ENCODE measurements at places on chromosomes 12 and 14.

DNA sequence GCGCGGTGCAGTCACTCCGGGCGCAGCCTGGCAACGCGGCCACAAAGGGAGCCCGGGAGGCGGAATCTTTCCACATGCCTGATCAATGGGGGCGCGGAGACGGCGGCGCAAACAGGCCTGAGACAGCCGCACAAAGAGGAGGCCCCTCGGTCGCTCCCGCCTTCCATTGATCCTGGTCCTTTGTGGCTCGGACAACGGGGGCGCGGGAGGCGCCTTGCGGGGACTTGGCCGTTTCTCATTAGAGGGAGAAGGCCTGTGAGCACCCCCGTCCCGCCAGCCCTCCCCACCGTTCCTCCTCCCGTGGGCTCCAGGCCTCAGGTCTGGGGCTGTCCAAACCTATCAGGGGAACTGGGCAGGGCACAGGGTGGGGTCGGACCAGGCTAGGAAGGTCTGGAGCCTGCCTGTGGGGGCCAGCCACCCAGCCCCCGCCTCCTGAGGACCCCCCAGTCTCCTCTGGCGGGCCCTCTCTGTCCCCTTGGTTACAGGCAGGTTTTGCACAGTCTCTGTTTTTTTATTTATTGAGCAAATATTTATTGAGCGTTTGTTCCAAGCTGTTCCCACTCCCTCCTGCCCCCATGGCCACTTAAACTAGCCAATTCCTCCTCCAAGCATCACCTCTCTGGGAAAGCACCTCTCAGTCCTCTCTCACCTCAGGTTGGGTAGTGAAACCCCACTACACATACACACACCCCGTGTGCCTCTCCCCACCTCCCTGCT lies 29.0 kb upstream of the MSI1 start:
- no peak for DNase-seq

- DNase-seq: no peak
Measured at GRCh38 chr12:30972035-30972434, 45.5 kb downstream of the TSPAN11 start.

DNA sequence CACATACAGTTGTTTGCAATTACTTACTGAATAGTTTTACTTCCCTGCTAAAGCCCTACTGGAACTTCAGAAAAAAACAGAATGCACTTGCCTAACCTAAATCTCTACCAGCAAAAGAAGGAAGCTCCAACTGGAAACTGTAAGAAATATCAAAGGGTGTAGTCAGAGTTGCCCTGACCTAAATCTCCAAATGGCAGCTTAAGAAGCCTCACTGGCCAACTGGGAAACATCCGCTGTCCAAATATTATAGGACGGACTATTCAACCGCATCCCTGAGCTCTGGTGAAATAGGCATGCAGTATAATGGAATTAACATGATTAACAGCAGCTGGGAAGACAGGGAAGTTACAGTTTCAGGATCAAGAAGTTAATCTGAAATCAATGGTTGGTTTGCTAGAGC lies 24.3 kb downstream of the ANAPC7 start:
- no peak for DNase-seq

DNA sequence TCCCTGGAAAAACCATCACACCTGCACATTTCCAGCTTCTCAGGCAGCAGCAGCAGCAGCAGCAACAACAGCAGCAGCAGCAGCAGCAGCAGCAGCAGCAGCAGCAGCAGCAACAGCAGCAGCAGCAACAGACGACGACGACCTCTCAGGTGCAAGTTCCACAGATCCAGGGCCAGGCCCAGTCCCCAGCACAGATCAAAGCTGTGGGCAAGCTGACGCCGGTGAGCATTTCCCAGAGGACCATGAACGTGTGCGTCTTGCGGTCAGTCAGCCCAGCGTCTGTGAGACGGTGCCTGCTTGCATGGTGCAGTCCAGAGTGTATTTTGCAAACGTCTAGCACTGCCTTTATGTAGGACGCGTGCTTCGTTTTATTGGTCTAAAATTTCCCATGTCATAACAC lies 81.6 kb downstream of the DDX51 start:
- no peak for DNase-seq

GRCh38 chr12:50984586-50985298 lies 32.4 kb downstream of the HIGD1C start:
- no peak for DNase-seq

DNA sequence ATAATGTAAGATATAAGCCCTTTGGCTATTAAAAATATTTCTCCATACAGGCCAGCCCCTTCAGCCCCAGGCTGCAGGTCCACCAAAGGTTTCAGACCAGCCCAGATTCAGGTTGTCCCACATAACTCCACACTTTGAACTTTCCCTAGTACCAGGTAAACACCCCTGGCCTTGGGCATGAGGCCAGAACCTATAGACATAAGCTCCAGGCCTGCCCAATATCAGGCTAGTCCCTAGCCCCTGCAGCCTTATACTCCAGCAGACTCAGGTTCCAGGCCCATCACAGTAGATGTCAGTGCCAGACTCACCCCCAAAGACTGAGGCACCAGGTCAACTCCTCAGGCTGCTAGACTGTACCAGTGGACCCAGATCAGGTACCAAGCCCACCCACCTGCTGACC lies 178.5 kb upstream of the DAAM1 start:
- no peak for DNase-seq

GRCh38 chr12:93144109-93144508 lies 215.0 kb upstream of the EEA1 start:
- DNase-seq: no peak

- DNase-seq: no peak
Measured at GRCh38 chr14:75736845-75737485, 75.9 kb downstream of the TTLL5 start.

DNA sequence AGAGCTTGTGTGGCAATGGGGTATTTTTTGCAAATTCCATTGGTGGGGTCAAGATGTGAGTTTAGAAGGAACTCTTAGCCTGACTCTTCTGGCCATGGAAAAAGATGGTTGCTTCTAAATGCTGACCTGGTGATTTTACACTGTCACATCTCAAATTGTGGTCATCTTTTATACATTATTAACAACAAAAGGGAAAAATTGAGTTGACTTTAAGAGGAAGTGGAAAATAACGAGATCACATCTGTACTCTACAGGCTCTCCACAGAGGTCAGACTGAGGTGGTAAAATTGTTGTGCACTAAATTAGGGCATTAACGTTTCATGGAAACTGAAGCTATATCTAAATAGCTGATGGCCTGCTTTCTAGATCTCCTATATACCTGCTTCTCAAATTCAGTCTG lies 44.7 kb downstream of the PTPN11 start:
- no peak for DNase-seq

GRCh38 chr12:88925454-88925853 lies 345.2 kb upstream of the KITLG start:
- DNase-seq: no peak

DNA sequence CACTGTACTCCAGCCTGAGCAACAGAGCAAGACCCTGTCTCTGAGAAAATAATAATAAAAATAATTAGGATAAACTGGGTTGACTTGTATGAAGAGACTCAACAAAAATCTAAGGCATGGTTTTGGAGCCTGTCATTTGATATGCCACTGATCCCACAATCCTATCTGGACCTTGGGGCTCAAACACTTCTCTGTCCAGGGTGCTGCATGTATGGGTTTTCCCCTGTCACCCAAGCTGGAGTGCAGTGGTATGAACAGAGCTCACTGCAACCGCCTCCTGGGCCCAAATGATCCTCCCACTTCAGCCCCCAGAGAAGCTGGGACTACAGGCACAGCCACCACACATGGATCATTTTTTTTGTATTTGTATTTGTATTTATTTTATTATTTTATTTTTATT lies 5.3 kb upstream of the VSIG10 start:
- no peak for DNase-seq

DNA sequence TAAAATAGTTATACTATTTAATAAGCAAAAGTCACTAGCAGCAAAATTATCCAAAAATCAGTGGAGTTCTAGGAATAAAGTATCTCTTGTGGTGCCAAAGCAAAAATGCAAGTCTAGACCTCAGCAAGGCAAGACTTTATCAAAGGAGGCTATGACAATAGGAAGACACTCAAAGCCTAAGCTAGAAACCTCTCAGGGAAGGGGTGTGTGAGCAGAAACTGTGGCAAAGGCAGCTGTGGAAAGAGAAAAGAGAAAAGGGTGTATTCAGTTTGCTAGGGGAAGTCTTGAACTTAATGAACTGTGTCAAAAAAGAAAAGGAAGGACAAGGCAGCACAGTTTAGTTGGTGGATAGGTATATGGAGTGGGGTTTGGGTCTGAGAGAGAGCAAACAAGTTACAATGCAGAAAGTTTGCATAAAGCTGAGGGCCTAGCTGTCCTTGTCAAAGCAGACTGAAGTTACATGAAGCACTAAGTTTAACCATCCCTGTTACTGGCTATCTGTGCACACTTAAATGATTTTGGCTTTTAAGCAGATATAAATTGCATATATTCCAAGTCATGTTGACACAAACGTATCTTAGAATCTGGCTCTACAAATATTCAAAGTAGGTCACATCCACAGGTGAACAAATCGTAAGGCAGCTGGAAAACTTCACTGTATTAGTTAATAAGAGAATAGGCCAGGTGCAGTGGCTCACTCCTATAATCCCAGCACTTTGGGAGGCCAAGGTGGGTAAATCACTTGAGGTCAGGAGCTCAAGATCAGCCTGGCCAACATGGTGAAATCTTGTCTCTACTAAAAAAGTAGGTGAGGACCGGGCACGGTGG lies 31.0 kb upstream of the AMN1 start:
- no peak for DNase-seq

DNA sequence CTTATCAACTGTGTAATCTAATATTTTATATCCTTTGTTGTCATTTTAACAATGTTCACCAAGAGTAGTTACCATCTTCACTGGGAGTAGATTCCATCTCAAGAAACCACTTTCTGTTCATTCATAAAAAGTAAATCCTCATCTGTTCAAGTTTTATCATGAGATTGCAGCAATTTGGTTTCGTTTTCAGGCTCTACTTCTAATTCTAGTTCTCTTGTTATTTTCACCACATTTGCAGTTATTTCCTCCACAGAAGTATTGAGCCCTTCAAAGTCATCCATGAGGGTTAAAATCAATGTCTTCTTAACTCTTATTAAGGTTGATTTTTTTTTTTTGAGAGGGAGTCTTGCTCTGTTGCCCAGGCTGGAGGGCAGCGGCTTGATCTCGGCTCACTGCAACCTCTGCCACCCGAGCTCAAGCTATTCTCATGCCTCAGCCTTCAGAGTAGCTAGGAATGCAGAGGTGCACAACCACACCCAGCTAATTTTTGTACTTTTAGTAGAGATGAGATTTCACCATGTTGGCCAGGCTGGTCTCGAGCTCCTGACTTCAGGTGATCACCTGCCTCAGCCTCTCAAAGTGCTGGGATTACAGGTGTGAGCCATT lies 276.6 kb downstream of the ACSS3 start:
- DNase-seq: no peak

DNA sequence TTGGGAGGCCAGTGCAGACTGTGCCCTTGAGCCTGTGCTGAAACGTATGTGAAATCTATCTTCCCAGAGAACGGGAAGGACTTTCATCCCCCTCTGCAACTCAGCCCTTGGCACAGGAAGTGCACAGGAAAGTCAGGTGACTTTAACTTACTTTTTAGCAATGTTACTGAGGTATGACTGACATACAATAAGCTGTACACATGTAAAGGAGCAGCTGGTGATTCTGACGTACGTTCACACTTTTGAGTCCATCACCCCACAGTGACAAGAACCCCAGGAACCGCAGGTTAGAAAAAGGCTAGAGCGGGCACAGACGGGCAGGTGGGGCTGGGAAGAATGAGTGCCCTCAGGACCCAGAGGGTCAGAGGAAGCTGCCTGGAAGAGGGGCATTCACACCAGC lies 48.0 kb downstream of the ARL6IP4 start:
- no peak for DNase-seq

GRCh38 chr14:71336489-71337192 lies 429.4 kb downstream of the PCNX1 start:
- DNase-seq: no peak

GRCh38 chr12:100199023-100199346 lies 1.6 kb upstream of the ACTR6 start:
- DNase-seq: no peak

GRCh38 chr12:55676707-55677106 lies 31.0 kb downstream of the ITGA7 start:
- no peak for DNase-seq

DNA sequence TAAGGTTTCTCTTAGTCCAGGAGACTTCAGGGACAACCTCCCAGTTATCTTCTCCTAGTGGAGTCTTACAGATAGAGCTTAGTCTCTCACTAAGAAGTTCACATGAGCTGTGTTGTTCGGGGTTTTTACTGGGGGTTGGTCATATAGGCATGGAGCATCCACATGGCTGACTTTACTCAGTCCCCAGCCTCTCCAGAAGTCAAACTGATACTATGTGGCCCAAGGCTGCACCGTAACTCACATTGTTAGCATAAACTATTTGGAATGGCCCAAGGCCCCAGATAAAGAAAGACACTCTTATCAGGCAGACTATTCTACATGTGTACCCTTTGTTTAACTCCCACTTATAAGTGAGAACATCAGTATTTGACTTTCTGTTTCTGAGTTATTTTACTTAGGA lies 23.2 kb downstream of the GPR137C start:
- no peak for DNase-seq

DNA sequence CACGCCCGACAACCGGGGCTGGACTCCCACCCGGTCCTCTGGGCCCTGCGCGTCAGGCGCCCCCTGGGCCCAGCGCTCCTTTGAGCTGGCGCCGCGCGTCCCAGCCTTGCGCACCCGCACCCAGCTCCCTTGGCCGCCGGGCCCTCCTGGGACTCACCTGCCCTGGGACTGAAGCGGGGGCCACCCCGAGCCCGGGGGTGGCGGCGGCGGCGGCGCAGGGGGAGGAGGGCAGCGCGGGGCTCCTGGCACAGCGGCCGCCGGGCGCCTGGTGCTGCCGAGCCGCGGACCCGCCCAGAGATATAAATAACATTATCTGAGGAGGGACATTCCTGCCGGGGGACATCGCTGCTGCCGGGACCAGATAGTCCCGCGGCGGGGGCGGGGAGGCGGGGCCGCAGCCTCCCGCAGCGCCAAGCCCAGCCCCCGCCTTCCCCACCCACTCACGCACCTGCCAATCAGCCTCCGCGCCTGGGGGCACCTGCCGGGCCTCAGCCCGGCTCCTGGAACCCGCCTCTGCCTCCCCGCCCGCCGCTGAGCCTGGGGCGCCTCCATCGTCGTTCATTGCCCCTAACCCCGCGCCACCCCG lies at the start of gene SPTB:
TSS of gene SPTB (minus strand) at position 273 of the 586 bp plus-strand sequence. CDS start 56,813 bp downstream, outside the sequence.
- peak; percentile 72 for DNase-seq

GRCh38 chr12:2609020-2609419 lies 185.8 kb upstream of the FKBP4 start:
- no peak for DNase-seq

DNA sequence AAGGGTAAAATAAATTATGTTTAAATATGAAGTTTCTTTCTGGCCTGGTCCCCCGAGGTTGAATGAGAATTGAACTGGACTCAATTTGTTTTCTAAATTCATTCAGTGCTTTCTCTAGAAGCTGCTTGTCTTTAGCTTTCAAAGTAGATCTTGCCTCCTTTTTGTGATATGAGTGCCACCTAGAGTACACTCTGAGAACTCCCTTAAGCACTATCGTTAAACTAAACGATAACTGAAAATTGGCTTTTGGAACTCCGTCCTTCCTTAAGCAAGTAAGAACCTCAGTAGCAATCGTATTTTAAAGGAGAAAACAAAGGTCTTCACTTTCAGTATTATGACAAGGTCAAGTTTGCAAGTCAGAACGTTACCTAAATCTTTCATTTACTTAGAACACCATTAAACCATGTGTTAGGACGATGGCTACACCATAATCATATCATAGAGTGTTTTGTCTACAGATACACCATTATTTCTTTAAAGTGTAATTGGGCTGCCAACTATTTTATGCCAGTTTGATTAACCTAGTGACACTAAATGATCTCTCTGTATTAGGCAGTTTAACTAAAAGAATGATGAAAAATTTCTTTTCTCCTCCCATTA lies 364.8 kb downstream of the SNAPC1 start:
- no peak for DNase-seq
